Hepatic stellate cell (primary cell): ENCODE measurements at places on chromosomes 6 and 20.

GRCh38 chr6:115396112-115396906 lies 664.4 kb downstream of the FRK start:
- DNase-seq = no peak

- no peak for DNase-seq
These were observed 207.9 kb upstream of the MARCKS start for GRCh38 chr6:113649276-113649675.

DNA sequence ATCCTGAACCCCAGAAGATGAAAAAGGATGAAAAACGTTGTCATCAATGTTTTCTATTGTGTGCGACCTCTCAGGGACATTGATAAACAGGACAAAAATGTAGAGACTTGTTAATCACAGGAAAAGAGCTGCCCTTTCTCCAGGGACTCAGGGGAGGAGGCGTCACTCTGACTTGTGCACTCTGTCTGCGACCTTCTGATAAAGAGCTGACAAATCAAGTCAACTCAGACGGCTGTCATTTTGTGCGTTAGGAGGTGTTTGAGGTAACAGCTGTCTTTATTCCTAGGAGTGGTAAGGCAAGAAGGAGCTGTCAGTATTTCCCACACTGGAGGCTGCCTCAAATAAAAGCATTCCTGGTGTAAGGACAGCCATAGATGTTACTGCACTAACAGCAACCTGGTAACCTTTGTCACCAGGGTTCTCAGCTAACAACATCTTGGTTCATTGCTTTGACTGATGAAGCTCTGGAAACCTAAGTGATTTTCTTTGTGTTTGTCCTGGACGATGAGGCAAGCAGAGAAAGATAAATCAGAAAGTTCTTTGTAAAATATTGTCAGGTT lies 38.6 kb upstream of the NXT1 start:
- no peak for DNase-seq

GRCh38 chr20:23998844-23999243 lies 10.3 kb upstream of the GGTLC1 start:
- DNase-seq = no peak

DNA sequence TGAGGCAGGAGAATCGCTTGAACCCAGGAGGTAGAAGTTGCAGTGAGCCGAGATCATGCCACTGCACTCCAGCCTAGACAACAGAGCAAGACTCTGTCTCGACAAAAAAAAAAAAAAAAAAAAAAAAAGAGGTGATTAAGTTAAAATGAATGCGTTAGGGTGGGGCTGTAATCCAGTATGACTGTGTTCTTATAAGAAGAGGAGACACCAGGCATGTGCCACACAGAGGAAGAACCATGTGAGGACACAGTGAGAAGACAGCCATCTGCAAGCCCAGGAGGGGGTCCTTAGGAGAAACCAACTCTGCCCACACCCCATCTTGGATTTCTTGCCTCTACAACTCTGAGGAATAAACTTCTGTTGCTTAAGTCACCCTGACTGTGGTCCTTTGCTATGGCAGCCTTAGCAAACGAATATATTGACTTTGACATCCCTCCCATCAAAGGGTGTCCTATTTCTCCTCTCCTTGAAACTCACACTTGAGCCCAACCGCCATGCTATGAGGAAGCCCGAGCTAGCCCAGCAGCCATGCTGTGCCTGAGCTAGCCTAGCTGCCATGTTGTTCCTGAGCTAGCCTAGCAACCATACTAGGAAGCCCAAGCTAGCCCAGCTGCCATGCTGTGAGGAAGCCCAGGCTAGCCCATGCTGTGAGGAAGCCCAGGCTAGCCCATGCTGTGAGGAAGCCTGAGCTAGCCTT lies 15.8 kb upstream of the PPP1R16B start:
- no peak for DNase-seq

- DNase-seq = no peak
These were observed 206.2 kb downstream of the FOXC1 start for GRCh38 chr6:1815827-1816452.

DNA sequence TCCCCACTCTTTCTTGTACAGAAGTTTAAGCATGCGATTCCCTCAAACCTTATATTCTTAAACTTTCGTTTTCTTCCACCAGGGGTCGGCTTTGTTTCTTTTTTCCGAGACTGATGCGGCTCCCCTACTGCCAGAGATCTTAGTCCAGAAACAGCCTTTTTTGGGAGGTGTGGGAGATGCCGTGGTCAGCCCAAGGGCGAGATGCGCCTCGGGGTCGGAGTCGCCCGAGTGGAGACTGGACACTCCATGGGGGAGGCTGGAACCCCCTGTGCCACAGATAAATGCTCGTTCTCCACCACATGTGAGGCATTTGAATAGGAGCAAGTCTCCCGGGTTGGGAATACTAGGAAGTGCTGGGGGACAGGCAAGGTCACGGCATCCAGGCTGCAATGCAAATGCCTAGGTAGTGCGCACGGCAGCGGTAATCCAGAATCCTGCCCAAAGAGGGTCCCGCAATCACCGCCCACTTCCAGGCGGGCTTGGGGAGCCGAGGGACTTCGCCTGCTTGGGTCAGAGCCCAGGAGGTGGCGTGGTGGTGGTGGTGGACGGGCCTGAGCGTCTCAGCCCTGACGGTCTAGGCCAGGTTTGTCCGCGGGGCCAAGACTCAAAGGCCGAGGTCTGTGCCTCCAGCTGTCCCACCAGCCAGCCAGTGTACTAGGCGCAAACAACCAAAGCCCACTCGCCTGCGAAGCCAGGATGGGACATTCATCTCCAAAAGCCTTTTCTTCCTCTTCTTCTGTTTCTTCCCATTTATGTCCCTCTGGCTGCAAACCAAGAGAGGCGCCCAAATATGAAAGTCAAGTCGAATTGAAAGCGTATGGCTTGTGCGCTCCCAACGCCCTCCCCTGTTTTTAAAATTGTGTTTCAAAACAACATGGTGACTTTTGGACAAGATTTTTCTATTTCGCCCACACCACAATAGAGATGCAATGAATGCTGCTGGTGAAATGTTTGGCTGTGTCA lies 39.3 kb upstream of the OSTM1 start:
- DNase-seq = peak; percentile 79

DNA sequence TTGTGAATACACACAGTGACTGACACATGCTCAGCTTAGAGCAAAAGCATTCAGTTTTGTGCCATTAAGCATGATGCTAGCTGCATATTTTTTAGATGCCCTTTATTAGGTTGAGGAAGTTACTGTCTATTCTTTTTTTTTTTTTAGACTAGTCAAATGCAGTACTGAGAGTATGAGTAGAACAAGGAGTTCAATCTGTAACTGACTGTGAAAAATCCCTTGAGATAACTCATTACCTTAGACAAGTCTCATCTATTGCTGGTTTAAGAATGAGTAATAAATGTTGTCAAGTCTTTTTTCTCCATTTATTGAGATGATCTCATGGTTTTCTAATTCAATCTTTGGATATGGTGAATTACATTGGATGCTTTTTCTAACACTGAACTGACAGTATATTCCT lies 23.2 kb downstream of the AHI1 start:
- DNase-seq = no peak

GRCh38 chr6:169720207-169720855 lies 4.0 kb downstream of the PHF10 start:
- no peak for DNase-seq

DNA sequence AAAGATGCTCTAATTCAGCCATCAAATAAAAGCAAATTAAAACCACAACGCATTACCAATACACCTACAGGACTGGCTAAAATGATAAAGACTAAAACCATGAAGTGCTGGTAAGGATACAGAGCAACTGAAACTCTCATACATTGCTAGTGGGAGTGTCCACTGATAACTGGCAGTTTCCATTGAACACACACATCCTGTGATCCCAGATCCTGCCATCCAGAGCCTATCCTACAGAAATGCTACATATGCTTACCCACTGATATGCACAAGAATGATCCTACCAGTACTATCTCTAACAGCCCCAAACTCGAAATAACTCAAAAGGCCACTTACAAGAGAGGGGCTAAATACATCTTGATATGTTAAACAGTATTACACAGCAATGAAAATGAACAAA lies 81.0 kb downstream of the FYN start:
- no peak for DNase-seq

DNA sequence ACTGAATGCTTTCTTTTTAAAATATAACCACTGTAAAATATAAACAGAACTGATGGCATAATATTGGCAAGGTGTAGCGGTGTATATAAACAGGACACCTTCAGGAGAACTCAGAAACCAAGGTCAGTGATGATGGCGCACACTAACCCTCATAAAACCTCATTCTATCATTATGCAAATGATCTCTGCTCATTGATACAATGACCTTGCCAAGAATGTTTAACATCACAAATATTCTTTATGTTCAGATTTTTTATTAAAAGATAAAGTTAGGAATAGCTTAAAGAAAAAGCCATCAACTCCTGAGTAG lies 48.6 kb upstream of the DST start:
- DNase-seq = no peak

DNA sequence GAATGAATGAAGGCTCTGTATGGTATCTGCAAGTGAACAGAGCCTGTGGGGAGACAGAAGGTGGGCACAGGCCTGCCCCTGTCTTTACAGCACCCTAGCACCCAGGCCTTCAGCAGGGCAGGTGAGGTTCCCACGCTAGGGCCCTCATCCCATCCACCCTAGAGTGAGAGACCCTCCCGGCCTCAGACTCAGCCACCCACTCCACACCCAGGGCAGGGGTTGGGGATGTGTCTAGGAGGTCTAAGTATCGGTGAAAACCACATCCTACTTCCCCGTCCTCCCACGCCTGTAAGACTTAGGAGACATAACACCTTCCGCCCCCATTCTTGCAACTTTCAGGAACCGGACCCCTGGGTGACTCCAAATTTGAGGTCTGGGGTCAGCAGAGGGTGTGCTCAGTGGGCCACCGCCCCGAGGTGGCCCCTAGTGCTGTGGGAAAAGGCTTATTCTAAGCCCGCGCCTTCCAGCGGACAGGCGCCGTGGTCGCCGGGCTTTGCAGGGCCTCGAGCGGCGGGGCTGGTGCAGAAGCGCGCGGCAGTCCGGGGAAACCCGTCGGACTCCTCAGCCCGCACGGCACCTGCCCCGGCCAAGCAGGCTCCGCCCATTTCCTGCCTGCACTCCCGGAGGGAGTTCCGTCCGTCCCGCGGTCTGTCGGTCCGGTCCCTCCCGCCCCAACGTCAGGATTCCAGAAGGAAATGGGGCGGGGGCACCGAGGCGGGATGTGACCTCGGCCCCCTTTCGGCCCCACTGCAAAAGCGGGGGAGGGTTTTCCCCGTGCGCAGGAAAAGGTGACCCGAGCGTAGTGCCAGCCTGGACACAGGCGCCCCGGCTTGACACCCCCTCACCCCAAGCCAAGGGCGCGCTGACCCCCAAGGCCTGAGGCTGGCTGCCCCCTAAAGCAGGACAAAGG lies 868 bp downstream of the SAMD10 start:
- no peak for DNase-seq

GRCh38 chr20:58695895-58696375 lies 3.3 kb downstream of the NPEPL1 start:
- DNase-seq = no peak

- peak; percentile 5 for DNase-seq
These were observed 83.7 kb downstream of the STXBP5 start for GRCh38 chr6:147287869-147288271.

- DNase-seq = no peak
These were observed 642.5 kb upstream of the MMS22L start for GRCh38 chr6:97925504-97925903.

GRCh38 chr20:57103146-57103800 lies 163.2 kb downstream of the BMP7 start:
- no peak for DNase-seq

DNA sequence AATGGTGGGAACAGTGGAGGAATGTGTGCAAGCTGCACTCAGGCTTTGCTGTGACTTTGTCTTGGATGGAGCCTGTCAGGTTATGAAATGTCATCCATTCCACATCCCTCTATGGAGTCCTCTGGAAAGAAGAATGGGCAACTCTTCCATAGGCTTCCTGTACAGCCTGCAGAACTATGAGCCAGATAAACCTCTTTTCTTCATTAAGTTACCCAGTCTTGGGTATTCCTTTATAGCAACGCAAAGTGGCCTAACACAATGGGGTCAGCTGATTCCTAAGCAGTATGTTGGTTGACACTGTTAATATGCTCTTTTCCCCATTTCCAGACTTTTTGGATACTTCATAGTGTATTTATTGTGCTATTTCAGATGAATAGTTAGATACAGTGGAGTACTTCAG lies 75.8 kb upstream of the IYD start:
- DNase-seq = no peak

- DNase-seq = peak; percentile 65
These were observed 89.4 kb downstream of the GRM4 start for GRCh38 chr6:34056305-34057108.

DNA sequence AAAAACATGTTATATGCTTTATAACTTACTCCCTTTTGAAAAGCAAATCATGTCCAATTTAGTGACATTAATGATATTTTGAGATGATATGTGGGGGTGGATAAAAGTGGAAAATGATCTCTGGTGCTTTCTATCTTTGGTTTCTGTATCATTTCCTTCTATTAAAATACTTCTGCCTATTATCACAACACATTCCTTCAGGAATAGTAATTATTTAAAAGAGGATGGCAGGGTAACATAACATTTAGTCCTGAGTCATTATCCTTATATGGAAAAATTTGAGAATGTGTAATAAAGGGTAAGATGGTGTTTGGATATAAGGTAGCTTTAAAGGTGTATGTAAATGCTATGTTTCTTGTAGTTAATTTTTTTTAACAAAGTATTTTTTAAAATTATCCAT lies 657.7 kb downstream of the PHF3 start:
- peak; percentile 7 for DNase-seq
